ENCODE measurements at places on chromosomes 3 and 15.

DNA sequence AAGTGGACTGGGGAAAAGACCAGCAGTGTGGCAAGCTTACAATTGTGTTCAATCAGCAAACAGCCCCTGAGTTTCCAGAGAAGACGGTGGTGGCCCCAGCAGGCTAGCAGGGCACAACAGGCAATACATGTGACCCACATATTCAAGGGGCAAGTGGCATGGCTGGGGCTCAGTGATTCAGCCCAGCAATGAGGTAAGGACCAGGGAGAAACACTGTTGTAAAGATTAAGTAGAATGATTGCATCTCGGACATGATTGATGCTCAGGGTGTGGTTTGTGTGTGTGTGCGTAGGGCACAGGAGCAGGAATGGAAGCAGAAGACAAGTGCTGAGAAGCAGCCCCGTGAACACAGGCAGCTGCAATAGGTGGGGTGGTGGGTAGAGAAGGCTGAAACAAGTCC lies 37.9 kb downstream of the KLHL6 start:
- DNase-seq: no peak

GRCh38 chr3:70312336-70312735 lies at the start of gene MDFIC2:
Gene MDFIC2 (minus strand): TSS chr3:70312638. CDS start chr3:70311973, 665 bp downstream.
- DNase-seq: no peak

- DNase-seq: no peak
Observed at GRCh38 chr15:62933386-62933785, 109.2 kb upstream of the TPM1 start.

DNA sequence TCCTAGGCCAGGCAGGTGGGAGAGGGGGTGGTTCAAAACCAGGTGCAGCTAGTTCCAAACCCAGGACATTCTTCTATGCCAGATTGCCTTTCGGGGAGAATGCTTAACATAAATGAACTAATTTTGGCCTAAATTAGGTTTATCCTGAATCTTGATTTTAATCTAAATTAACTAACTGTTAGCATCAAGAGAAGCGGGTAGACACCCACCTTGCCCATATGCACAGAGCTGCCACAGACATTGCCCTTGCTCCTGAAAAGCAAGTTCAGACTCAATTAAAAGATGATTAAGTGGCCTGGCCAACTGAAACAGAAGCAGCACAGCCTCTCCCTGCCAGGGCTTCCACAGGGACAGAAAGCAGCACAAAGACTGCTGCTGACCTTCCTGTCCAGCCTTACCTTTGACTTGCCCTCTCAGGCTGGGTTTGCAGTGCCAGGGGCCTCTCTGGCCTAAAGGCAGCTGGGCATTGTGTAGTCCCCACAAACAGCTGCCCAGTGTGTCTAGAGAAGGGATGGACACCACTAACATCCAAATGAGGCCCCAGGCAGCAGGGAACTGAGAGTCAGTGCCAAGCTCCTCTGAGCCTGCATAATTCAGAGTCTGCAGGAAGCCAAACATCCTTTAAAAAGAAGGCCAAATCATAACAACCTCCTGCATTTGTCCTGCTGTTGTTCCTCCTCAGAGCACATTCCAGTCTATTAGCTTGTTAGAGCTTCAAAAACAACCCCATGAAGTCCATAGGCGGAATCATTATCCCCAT lies 15.4 kb upstream of the OXTR start:
- DNase-seq: peak; percentile 12
